Left renal cortex interstitium (tissue), 4 donors: ENCODE measurements at places on chromosomes 3 and 15. TPM values are rescaled to one million over a fixed set of nuclear protein-coding genes. Genes with fewer than 3 reads are reported as not detected.

Gene HIGD2B
- 0.09 TPM for polyA plus RNA-seq

Gene BDH1
- polyA plus RNA-seq, result 49.0 TPM

Gene RPS17
- polyA plus RNA-seq, result 2,147 TPM

Gene ZNF445
- polyA plus RNA-seq, result 17.7 TPM

Gene GPR149
- not detected for polyA plus RNA-seq

Gene NTRK3
- polyA plus RNA-seq, result 16.6 TPM

Gene ANKDD1A
- polyA plus RNA-seq, result 4.5 TPM

Gene PARP15
- 0.46 TPM for polyA plus RNA-seq

Gene TGFBR2
- 108 TPM for polyA plus RNA-seq

Gene TLR9
- polyA plus RNA-seq, result 0.33 TPM

Gene SLC38A3
- polyA plus RNA-seq, result 8.1 TPM

- DNase-seq, result no peak
Observed at GRCh38 chr3:194206320-194206719, 70.4 kb downstream of the HES1 start.

DNA sequence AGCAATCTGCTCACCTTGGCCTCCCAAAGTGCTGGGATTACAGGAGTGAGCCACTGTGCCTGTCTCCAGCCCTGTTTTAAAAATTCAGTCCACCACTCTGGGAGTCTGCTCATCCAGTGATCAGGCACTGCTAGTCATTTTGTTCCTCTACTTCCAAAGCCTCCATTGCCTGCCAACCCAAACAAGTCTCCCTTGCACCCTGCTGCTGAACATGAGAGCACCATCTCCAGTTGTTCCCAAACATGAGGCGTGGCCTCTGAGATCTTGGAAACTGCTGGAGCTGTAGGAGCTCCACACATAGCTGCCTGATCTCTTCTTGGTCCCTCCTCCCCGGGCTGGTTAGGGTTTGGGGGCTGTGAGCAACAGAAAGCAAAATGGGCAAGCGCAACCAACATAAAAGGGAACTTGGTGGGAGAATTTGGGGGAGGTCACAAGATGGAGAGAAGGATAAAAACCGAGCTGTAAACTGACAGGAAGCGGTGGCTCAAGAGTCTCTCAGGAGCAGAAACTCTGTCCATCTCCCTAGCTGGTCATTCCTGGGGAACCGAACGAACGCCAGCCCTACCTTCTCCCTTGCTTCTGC is 49.6 kb upstream of the TLE3 start:
- DNase-seq, result no peak

- DNase-seq, result no peak
Observed at GRCh38 chr3:156787926-156788663, 38.1 kb upstream of the LEKR1 start.

DNA sequence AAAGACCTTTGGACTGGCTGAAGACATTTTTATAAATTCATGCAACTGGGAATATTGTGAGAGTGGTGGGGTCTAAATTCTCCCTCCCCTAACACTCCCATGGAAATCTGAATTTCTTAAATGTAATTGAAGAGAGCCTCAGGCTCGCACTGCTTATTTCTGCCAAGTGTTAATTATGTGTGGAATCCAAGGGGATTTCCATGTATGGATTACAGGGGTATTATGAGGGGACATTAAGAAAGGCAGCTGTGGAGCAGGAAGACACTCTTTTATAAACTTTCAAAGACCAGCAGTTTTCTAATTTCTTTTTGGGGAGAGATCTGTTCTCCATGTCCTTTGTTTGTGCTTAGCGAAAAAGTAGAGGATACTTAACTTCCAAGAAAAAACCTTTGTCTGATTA is 152.1 kb upstream of the TBL1XR1 start:
- no peak for DNase-seq

DNA sequence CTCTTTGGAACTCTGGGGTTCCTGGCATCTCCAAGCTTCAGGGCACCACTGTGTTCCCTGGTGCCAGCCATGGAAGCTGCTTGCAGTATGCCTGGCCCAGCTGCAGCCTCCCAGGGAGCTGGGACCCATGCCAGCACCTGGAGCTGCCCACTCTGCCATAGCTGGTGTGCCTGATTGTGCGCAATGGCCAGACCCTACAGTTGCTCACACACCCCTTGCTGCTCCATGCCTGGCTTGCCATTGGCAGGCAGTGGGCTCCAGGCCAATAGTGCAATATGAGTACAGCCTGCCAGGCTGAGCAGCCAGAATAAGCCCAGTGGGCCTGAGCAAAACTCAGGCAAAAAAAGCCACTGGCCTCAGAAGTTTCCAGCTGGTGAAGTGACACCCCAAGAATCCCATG is 43.8 kb upstream of the LRRFIP2 start:
- DNase-seq, result no peak

- no peak for DNase-seq
Observed at GRCh38 chr3:178353006-178353694, 183.1 kb upstream of the KCNMB2 start.

DNA sequence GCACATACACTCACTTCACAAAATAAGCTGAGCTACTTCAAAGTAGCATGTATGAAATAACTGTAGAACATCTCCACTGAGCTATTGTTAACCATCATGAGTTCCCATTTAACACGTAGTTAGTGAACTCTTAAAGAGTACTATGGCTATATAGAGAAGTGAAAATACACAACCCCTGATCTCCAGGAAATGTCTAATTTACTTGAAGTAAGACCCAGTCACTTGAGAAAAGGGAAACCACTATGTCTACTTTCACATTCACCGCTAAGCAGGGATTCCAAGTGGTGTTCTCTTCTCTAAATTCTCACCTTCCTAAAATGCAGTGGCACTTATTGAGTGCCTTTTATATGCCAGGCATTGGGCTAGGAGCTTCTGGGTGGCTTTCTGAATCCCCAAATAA is 35.0 kb upstream of the COLQ start:
- no peak for DNase-seq

DNA sequence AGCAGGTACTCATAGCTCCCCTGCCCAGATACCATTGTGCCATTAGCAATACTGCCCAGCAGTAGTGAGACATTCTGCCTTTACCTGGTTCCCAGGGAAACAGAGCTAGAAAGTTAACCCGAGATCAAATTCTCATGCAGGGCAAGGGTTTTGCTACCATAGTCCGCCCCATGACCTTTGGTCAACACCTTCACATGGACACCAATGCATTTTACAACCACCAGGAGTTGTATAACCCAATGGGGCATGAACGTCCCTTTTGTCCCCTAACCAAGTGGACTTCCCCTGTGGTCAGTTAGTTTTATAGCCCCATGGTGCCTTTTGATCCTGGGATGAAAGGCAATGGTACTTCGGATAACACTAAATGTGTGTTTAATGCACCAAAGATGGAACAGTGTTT is 151.7 kb upstream of the IQSEC1 start:
- DNase-seq, result no peak

DNA sequence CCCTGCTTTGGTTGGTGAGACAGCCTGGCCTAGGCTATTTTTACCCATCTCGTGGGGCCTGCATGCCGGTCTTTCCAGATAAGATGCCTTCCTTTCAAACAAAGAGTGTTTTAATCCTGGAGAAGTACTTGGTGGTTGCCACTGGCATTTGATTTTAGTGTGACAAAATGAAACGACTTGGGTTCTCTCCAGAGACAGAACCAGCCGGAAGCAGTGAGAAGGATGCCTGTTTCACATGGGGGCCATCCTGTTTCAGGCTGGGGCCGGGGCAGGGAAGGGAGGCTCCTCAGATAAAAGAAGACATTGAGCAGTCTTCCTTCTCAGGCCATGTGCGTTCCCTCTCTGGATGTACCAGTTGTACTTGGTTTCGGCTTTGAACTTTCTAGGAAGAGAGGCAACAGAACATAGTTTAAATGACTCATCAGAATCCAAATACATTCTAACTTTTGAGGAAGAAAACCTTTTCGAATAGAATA is 74.9 kb downstream of the TOP2B start:
- no peak for DNase-seq

DNA sequence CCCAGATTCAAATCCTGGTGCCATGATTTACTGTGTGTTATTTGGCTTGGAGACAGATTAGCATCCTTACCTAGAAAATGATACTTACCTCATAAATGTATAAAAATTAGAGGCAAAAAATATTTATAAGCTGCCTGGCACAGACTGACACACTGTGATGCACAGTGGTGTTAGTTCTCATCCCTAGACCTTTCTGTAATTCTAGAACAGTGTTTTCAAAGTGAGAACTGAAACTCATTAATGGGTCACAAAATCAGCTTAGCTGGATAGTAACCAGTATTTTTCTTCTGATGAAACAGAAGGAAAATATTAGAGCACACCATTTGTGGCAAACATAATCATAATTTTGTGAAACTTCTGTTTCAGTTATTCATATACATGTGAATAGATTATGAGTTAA is 17.9 kb upstream of the MTHFS start:
- DNase-seq, result no peak

DNA sequence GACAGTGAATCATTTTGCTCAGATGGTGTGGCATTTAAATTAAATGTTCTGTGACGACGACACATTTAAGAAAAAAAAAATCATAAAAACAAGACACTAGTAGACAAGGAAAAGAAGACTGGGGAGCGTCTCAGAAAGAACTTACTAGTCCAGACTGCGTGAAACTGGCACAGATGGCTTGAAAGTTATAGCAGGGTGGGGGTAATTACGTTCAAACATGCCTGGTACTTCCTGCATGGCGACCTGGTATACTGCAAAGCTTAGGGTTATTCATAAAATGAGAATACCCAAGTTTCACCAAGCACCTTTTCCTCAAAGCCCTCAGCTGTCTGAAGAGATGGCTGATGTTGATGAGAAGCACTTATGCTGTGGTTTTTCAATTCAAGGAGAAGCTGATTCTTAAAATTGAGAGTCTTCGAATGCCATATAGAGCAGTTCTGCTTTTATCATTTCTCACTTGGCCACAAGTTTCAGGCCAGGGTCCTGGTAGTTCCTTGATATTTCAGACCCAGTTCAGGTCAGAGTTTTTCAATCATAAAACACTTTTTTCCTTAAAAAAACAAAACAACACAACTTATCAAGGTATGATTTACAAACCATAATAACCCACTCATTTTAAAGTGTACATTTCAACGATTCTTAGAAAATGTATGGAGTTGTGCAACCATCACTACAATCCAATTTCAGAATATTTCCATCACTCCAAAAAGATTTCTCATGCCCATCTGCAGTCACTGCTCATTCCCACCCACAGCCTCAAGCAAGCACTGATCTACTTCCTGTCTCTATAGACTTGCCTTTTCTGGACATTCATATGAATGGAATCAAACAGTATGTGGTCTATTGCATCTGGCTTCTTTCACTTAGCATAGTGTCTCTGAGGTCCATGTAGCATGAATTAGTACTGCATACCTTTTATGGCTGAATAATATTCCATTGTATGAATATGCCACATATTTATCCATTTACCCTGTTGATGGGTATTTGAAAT is 24.7 kb downstream of the PCOLCE2 start:
- no peak for DNase-seq

- DNase-seq, result no peak
Observed at GRCh38 chr3:81789691-81790090, 28.2 kb upstream of the GBE1 start.

- DNase-seq, result no peak
Observed at GRCh38 chr3:65233561-65233960, 545.8 kb upstream of the ADAMTS9 start.

DNA sequence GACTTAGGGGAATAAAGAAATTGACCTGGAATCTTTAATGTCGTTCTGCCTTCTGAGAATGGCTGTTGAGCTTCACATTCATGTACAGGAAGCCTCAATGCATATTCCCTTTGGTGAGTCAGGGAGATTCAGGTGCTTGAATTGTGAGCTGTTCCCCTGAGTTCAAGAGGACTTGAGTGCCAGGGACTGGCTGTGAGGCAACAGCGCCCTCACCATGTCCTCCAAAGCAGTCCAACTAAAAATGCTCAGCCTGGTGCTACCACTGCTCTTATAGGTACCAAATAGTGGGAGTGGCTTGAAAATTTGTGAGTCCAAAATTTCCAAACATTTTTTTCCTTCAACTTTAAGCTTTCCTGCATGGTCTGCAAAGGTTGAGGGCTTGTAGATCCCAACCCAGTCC is 54.1 kb downstream of the LEO1 start:
- DNase-seq, result no peak

GRCh38 chr3:123038751-123039150 is 11.2 kb upstream of the SEMA5B start:
- DNase-seq, result no peak

GRCh38 chr3:45554006-45554666 is 40.4 kb upstream of the LIMD1 start:
- no peak for DNase-seq

GRCh38 chr15:56815247-56815646 is 81.9 kb upstream of the ZNF280D start:
- DNase-seq, result no peak

GRCh38 chr3:105436687-105437086 is 70.0 kb downstream of the ALCAM start:
- DNase-seq, result no peak

- peak; percentile 34 for DNase-seq
Observed at GRCh38 chr3:156509189-156510174, 45.4 kb downstream of the SSR3 start.

GRCh38 chr3:128394033-128394432 is 72.7 kb downstream of the DNAJB8 start:
- DNase-seq, result no peak

DNA sequence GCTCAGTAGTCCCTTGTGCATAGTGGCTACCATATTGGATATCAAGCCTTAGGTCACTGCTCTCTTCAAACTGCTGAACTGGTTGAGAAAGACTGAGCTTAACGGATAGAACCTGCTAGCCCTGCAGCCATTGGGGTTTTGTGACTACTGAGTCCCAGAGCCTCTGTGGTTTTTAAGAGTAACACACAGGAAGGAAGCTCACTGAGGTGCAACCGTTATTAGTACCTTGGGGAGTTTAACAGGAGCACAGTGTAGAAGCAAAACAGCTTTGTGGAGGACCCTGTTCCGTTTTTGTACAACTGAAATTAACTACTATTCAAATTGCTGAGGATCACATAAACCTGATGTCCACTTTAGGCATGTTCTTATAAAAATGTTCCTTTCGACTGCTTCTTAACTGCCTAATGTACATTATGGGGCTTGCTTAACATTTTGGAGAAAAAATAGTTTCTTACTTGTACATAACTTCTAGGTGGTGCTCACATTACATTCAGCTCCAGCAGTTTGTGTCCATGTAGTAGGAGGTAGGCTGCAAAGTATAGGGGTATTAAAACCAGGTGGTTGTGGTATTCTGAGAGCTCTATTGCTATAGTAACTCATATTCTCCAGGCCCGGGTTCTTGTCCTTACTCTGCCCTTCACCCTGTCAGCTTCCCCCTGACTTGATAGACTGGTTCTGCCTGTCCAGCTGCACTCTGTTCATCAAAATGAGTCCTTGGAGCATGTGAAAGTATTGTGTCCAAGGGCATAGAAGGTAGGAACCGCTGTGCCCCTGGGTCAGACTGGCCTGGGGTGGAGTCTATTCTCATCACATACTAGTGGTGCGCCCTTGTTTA is 17.3 kb downstream of the PXK start:
- no peak for DNase-seq

GRCh38 chr15:55715355-55716076 is 27.4 kb downstream of the PRTG start:
- DNase-seq, result no peak
